ENCODE measurements at places on chromosomes 5 and 9.

GRCh38 chr5:40391642-40392041 is 288.1 kb upstream of the PTGER4 start:
- DNase-seq: no peak

- no peak for DNase-seq
Measured at GRCh38 chr9:105146677-105147076, 97.8 kb upstream of the SLC44A1 start.

DNA sequence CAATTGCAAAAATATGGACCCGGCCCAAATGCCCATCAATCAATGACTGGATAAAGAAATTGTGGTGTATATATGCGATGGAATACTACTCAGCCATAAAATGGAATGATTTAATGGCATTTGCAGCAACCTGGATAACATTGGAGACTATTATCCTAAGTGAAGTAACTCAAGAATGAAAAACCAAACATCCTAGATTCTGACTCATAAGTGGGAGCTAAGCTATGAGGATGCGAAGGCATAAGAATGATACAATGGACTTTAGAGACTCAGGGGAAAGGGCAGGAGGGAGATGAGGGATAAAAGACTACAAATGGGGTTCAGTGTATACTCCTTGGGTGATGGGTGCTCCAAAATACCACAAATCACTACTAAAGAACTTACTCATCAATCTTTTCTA is 247.6 kb upstream of the FBXL7 start:
- DNase-seq: no peak

DNA sequence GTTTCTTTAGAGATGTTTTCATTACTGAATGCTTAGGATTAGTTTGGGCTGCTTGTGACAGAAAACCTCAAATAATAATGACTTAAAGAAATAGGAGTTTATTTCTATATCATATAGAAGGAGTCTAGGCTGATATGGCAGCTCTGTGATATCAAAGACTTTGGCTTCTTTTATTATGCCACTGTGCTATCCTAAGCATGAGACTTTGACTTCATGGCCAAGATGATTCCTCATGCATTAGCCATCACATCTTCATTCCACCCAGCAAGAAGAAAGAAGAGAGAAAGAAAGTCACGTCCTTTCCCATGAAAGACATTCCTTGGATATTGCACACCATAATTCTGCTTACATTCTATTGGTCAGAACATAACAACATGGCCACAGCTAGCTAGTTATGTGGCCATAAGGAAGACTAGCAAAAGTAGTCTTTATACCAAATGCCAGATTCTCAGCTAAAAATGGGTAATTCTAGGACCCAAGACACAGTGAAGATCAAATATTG is 76.2 kb downstream of the DAPK1 start:
- DNase-seq: no peak

- DNase-seq: no peak
Measured at GRCh38 chr9:94700445-94700844, 26.1 kb upstream of the AOPEP start.

All from activated CD4-positive, CD25-positive, alpha-beta regulatory T cell treated with anti-CD3 and anti-CD28 coated beads, Interleukin-2, amount 50 U/mL, for 16 hours (primary cell).